ENCODE measurements at places on chromosomes 6 and 20.

DNA sequence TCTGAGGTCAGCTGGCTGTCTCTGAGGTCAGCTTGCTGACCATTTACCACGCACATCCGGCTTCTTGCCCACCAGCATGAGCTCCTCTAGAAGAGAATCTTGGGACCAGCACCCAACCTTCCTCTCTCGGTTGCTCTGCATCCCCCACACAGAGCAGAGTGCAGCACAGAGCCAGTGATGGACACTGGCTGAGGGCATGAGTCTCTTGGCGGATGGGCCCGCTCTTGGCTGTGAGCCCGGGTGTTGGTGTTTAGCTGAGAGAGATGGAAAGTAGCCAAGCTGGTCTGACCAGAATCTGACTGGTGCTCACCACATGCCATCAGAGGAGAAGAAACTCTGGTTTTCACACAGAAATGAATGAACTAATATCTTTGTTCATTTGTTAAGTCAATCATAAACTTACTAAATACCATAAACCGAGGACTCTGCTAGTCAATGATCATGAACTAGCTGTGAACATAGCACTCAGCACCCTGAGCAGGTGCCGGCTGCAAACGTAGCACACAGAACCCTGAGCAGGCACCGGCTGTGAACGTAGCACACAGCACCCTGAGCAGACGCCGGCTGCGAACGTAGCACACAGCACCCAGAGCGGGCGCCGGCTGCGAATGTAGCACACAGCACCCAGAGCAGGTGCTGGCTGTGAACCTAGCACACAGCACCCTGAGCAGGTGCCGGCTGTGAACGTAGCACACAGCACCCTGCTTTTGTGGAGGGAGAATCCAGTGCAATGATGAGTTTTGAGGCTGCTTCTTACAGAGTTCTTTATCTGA lies 10.4 kb upstream of the THBS2 start:
- DNase-seq = no peak

DNA sequence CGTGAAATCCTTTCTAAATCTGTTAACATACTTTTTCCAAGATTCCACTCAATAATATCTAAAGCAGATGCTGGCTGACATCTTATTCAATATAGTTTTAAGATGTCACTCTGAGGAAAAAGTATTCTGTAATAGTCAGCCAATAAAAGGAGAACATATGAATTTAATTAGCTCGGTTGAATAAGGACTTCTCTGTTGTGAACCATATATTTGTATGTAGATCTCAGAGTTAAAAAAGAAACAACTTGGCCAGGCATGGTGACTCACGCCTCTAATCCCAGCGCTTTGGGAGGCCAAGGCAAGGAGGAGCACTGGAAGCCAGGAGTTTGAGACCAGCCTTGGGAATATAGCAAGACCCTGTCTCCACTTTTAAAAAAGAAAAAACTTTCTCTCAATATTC lies 7.4 kb upstream of the CD24 start:
- DNase-seq = no peak

DNA sequence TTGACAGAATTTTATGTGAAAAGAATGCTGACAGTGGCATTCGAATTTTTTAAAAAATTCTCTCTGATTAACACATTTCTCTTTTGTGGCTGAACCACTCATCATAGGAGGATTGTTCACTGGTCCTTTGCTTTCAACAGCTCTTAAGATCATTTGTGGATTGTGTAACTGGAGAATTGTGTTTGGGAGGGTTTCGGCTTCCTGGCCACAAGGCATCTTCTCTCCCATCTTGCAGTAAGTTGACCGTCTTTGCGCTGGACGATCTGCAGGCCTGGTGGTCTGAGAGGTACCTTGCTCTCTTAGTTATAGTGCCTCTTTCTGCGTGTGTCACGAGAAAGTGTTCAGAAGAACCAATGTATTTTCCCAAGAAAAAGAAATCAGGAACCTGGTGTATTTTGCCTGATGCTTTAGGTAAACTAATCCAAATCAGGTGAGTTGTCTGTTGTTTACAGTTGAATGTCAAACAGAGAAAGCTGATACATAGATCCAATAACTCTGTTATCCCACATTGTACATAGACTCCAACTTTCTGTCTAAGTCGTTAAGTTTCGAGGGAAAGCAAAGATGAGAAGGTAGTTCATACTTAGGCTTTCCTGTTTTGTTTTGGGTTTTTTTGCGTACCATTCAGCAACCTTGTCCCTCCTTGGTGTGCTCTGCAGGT lies 14.8 kb upstream of the EXOC2 start:
- no peak for DNase-seq

- DNase-seq = no peak
Measured at GRCh38 chr6:22110061-22110460, 186.8 kb downstream of the PRL start.

DNA sequence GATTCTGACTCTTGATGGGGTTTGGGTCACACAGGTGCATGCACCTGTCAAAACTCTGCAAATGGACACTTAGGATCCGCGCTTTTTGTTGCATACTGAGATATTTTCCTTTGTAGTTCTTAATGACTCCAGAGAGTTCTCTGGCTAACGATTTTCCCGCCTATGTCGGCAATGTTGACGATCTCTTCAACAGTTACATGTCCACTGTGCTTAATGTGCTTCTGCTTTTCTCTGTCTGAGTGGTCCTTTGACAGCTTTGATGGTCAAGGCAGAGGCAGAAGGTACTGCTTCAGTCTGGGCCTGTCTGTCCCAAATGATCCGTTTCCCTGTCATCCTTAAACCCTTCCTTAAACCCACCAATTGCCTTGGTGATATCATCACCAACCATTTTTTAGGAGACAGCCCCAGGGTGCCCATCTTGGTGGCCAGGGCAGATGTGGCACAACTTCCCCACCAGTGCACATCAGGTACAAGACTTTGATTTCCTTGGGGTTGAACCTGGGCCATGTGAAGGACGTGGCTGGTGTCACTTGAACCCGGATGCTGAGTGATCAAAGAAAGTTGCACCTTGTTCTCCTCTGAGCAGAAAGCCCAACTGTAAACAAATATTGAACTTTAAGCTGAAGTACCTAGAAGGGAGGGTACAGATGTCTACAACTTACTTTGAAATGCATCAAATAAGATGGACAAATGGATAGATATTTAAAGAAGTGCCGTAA lies 10.7 kb upstream of the BPIFB1 start:
- no peak for DNase-seq

DNA sequence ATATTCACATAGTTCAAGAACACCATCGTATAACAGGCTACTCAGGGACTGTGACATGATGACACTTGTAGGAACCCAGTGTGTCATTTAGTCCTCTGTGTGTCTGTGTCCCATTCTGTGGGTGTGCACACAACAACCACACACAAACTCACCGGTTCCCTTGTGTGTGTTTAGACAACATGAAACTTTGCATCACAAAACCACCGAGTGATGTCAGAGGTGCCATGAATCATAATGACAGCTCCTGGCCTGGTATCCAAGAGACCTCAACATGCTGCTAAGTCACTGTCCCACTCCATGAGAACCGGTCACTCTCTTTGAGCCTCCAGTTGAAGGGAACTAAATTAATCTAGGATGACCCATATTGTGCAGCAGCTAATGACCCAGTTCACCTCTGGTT lies 421.3 kb downstream of the PREX1 start:
- DNase-seq = no peak

- no peak for DNase-seq
Measured at GRCh38 chr20:34669094-34669493, 7.8 kb downstream of the PIGU start.

DNA sequence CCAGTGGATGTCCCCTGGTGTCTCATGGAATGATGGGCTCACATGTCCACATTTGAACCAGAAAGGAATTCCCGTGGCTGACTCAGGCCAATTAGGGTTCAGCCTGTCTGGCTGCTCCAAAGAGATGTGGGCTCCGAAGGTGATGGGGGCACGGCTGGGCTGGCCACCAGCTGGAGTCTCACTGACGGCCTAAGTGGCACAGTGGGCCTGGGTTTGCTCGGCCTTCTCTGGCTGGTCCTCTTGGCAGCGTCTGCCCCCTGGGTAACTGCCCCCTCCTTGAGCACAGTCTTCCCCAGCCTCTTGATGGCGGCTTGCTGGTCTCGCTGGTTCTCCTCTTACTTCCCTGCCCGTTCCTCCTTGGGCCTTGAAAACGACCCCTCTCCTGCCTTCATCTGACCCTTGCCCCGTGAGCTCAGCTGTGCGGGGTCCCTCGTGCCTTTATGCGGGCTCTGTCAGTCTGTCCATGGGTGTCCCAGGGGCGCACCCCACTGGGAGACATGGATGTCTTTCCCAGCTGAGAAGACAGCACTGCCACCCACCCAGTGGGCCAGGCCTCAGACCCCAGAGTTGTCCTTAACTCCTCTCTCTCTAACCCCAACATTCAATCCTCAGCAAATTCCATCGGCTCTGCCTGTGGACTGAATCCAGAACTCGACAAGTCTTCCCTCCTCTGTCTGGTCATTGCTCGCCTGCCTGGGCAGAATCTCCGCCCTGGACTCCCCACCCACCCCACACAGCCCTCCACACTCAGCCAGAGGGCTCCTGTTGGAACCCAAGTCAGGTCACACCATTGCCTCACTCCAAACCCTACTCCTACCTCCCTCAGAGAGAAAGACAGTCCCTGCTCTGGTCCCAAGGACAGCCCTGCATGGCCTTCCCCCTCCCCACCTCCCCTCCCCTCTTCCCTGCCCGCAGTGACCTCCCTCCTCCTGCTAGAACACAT lies 78.7 kb downstream of the CEBPB start:
- DNase-seq = no peak

DNA sequence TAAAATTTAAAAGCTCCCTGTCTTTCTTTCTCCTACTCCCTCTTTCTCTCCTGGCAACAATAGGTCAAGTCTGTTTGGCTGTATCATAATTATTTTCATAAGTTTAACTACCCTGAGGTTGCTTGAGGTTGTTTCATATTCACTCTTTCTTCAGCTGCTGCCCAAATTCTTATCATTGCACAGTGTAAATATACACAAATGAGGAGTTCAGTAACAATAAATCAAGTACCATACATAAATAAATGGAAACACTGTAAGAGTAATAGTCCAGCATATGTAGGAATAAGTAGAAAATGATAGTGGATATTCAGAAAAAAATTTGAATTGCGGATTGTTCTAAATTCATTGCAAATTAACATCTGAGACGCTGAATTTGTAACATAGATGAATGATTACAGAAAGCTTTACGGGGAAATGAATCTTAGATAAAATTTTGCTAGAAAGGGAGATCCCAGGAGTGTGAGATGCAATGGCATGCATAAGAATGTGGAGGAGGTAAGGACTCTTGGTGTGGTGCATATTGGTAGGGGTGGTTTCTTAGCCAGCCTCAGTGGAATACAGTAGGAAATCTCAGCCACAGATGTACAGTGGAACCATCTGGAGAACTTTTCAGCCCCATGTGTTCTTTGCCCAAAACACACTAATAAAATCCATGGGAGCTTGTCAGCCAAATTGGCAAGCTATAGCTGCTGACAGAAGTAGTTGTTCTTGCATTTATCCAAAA lies 480.7 kb downstream of the HTR1B start:
- no peak for DNase-seq

DNA sequence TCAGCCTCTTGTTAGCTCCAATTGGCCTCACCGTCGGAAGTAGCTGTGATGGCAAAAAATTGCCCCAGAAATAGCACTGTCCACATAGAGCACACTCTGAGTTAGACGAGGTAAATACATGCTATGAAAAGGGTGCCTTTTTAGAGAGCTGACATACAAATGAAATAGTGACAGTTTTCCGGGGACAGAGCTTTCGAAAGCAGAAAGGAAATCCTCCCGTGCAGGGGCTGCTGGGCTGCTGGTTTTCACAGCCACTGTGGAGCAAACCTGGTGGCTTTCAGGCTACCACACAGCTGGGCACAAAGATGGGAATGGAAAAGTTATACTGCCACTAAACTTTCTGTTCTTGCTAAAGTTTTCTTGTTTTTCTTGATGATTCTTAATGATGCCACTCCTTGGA lies 8.3 kb downstream of the SLPI start:
- no peak for DNase-seq

DNA sequence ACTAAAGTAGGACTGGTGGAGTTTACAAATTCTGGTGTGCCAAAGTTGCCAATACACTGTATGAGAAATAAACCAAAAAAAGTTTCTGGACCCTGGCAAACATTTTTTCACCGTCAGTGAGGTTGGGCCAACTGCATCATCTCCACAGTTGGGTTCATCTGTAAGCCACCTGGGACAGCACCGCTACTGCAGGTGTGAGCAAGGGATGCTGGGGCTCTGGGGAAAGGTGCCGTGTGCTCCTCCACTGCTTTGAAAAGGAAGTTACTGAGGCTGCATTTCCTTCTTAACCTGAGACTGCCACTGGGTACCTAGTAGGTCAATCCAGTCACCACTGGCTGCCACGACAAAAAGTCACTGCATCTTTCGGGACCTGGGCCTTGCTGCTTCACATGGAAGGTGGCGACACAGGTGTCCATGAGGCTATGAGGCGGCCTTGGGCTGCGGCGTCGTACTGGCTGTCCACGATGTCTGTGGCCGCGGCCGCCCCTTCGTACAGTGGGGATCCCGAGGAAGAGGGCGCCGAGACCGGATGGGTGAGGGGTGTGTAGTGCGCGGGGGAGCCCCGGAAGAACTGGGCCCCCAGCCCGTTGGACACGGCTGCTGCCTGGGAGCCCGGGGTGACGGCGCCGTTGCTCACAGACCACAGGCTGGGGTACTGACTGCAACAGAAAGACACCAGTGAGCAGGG lies 9.6 kb downstream of the TBXT start:
- DNase-seq = no peak

GRCh38 chr6:166615059-166615770 lies 11.8 kb downstream of the RPS6KA2 start:
- DNase-seq = no peak

DNA sequence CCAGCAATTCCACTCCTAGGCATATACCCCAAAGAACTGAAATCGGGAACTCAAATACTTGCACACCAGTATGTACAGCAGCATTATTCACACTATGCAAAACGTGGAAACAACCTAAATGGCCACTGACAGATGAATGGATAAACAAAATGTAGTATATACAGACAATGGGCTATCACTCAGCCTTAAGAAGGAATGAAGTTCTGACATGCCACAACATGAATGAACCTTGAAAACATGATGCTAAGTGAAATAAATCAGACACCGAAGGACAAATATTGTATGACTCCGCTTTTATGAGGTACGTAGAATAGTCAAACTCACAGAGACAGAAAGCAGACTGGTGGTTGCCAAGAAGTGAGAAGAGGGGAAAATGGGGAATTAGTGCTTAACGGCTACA lies 59.1 kb upstream of the CCN6 start:
- DNase-seq = no peak

DNA sequence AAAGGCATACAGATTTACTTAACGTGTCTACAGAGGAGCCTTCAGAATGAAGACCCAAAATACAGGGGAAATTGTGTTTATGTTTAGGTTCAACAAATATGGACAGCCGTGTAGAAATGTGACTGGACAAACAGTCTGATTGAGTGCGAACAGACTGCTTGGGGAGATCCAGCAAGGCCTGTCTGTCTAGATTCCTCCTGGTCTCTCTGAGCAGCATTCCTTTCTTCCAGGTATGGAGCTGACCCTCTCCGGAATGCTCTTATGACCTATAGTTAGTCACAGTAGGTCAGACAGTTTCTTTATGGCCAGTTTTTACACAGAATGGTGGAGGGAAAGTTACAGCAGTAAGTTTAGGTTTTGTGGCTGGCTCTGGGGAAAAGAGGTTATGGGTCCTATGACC lies 9.0 kb downstream of the RIN2 start:
- DNase-seq = no peak

Measured in stimulated activated CD4-positive, alpha-beta T cell treated with anti-CD3 and anti-CD28 coated beads, Interleukin-1b, Interleukin-23, amount 100 ng/mL, for 4 hours (primary cell).